Left forelimb (tissue), 1 donor: ENCODE measurements at places on chromosomes 4 and X.

DNA sequence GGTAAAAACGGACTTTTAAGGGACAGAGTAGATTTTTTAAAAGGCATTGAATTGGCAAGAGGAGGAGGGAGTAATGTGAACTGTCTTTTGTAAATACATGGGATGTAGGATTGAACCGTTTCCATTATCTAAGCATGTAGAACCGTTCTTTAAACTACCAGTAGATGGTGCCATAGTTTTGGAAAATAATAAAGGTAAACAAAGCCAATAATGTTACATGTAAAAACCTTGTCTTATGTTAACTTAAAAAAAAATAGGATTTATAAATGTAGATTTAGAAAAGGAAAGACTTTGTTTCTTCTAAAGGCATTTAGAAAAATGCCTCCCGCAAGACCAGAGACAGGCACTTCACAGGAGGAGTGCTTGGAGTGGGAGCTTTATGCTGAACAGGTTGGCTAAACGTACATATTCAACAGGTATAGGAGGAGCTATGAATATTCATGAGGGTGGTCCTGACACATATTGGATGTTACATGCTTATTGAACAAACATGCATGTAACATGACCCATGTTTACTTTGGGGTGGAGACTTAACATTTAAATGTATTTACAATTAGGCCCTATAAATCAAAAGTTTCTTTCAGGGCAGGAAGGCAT lies 45.5 kb upstream of the FAM241A start:
- DNase-seq, result no peak

DNA sequence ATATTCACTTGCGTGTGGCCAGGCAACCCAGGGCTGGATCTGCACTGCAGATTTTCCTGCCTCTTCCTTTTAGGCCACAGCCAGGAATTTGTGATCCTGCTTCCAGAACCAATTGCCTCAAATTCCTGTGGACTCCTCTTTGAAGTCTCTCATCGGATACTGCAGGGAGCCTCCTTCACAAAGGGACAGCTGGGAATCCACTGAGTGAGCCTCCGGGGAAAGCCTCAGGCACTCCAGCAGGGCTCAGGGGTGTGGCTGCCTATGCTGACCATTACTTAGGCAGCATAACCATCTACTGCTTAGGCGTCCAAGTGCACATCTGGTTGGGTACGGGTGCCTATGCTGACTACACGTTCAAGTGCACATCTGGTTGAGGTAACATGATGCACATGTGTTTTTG lies 321.5 kb downstream of the NLGN4X start:
- DNase-seq, result no peak

DNA sequence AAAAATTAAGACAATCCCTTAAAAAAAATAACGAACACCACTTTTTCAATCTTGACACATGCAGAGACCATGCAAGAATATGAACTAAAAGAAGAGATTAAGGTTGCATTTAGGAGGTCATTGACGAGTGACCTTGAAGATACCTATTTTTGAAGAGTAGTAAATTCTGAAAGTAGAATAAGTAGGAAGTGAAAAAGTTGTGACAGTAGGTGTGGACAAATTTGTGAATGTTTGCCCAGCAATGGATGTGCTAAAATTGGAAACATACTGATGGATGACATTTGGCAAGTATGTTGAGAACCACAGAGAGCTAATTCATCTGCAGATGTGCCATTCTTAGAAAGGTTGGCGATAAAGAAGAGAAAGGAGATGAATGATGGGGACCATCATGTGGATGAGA lies 213.7 kb upstream of the VCX3A start:
- no peak for DNase-seq

GRCh38 chr4:82380831-82381230 lies 7.0 kb upstream of the HNRNPD start:
- DNase-seq, result no peak

DNA sequence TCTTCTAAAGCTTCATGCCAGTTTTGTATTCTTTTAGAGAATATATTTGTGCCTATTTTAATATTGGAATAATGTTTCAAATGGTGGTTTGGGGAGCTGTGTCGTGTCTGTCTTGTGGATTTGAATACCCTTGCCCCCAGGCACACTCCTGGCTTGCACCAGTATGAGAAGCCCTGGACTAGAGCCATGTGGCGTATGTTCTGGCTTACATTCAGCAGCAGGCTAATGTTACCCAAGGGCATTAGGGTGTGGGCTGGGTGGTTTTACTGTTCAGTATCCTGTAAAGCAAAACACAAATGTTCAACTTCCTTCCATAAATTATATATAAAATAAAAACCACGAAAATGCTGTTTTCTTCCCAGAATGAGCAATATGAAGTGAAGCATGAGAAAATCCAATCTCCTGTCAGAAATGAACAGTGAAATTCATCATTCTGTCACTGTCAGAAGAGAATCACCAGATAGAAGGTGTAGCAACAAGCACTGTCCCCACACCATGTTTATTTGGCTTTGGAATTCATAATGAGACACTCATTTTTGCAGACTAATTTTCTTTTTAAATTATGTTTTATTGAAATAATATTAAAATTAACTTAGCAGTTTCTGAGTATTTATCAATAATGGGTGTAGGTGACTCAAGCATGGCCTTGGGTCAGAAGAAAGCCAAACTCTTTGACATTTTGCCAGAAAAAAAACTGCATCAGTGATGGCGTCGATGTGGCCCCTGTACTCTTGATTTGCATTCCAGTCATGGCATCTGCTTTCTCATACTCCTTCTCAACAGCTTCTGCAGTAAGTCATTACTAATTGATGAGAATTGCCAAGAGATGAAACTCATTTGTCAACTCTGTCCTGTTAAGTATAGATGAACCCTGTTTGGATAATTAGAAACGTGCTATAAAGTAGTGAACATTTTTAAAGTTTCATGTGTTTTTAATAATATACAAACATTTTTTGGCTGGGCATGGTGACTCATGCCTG lies 43.8 kb downstream of the WWC2 start:
- no peak for DNase-seq

GRCh38 chr4:152974468-152975379 lies 38.6 kb downstream of the FHDC1 start:
- no peak for DNase-seq

DNA sequence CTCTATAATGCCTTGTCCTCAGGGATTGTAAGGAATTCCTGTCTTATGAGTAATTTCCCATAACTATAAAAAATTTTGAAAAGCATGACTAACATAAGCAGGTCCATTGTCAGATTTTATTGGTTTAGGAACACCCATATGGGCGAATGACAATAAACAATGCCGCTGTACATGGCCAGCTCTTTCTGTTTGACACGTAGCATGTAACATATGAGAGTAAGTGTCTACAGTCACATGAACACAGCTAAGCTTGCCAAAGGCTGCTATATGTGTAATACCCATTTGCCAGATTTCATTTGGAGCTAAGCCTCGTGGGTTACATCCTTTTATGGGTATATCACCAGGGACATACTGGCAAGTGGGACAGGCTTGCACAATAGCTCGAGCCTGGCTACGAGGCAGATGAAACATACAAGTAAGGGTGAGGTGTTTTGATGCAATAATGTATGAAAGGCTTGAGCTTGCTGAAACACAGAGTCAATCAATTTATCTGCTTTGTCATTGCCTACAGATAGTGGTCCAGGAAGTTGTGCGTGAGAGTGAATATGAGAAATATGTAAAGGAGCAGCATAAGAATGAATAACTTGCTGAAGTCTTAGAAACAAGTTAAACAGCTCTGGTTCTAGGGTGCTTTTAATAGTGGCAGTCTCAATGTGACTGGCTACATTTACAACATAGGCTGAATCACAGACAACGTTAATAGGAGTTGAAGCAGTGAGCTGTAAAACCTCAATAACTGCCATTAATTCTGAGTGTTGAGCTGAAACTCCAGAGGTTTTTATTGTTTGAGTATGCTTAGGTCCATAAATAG lies 67.4 kb upstream of the UGT2B10 start:
- no peak for DNase-seq

DNA sequence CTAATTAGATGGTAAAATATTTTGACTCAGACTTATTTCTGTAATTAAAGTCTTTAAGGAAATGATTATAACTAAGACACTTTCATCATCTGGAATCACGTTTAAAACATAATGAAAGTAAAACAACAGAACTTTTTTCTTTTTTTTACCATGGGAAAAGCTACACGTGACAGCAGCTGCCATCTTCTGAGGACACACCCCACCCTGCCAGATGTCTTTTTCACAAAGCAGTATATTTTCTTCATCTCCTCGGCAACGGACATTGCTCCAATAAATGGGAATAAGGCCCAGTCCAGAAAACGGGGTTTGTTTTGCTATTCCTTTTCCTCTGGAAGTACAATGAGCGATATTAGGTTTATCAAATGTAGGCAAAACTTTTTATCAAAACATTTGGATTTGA lies 17.5 kb downstream of the PRSS12 start:
- DNase-seq, result no peak

DNA sequence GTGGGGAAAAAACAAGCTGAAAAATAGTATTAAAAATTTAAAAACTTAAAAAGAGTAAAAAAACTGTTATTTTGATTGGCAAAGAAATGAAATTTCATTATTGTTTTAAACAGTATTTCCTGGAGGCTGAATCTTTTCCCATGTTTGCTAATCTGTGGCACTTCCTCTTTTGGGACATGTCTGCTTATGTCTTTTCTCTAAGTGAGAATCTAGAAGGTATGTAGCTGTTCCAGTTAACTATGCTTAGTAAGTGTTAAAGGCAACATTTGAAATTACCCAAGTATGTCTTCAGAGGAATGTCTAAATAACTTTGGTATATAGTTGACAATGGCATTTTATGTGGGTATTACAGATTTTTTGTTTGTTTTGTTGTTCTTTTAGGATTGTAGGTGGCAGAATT lies 81.6 kb upstream of the TBC1D9 start:
- no peak for DNase-seq

GRCh38 chr4:52949336-52949735 lies 87.2 kb downstream of the RASL11B start:
- DNase-seq, result no peak

GRCh38 chr4:156946516-156947424 lies 24.8 kb downstream of the PDGFC start:
- DNase-seq, result no peak

DNA sequence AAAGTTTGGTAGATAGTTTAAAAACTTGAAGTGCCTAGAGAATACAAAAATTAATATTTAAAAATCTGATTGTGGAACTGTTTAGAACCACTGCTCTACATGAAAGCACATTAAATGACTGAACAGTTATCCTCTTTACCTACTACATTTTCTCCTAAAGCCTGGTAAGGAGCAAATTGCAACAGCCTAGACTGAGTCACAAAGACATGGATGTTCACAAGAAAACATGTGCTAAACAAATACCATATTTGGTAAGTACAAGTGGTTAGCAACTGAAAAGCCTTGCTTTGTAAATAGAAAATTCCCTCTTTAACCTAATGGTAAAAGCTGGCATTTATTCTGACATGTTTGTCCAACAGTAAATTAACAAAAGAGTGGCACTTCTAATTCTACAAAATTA lies 203.1 kb downstream of the FBXO8 start:
- DNase-seq, result no peak
